ENCODE measurements at places on chromosomes 3 and 15.

DNA sequence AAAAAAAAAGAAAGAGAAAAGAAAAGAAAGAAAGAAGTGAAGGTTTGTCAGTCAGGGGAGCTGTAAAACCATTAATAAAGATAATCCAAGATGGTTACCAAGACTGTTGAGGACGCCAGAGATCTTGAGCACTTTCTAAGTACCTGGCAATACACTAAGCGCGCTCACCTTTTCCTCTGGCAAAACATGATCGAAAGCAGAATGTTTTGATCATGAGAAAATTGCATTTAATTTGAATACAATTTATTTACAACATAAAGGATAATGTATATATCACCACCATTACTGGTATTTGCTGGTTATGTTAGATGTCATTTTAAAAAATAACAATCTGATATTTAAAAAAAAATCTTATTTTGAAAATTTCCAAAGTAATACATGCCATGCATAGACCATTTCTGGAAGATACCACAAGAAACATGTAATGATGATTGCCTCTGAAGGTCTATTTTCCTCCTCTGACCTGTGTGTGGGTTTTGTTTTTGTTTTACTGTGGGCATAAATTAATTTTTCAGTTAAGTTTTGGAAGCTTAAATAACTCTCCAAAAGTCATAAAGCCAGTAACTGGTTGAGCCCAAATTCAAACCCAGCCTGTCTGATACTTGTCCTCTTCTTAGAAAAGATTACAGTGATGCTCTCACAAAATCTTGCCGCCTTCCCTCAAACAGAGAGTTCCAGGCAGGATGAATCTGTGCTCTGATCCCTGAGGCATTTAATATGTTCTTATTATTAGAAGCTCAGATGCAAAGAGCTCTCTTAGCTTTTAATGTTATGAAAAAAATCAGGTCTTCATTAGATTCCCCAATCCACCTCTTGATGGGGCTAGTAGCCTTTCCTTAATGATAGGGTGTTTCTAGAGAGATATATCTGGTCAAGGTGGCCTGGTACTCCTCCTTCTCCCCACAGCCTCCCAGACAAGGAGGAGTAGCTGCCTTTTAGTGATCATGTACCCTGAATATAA, 2.0 kb downstream of the B2M start:
- no peak for DNase-seq

DNA sequence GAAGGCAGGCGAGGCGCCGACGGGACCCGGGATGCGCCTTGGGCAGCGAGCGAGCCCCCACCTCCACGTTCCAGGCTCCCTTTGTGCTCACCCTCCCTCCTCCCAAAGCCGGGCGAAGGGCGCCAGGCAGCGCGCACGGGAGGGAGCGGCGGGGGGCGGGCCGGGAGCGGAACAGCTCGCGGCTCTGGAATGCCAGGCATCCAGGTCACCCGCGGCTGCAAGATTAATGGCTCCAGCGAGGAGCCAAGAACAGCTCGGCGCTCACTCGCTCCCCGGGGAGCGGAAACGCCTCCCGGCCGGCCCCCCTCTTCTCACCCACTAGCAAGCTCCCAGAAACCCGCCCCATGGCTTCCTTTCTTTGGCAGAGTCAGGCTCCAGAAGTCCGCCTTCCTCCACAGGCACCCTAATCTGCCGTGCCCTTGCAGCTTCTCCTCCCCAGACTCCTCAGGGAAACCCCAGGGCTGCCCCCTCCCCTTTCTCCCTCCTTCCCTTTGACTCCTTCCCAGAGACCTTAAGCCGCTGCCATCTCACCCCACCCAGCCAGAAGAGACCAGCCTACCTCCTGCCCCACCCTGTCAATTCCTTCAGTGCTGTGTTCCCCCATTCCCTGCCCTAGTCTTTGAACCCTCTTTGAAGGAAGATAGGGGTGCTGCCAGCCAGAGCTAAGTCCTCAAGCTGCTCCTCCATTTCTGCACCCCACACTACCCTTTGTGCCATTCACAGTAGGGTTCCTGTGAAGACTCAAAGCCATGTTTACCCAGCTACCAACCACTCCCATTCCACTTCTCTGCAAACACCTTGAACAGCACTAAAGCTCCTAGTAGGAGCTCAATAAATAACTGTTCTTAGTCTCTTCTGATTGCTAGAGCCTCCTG, 9.9 kb downstream of the AMOTL2 start:
- peak; percentile 32 for DNase-seq

DNA sequence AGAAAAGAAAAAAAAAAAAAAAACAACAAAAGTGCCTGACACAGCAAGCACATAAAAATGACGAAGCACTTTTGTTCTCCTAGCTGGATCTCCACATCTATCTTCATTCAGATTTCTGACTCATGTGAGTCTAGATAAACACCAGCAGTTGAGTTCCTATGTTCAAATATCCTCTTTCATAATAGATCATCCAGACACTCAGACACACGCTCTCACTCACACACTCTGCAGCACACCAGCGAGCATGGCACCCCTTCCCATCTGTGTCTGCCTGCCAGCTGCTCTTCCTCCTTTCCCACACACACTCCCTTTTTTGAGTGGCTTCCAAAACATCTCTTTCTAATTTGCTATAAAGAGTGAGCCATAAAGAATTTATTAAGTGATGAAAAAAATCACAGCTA, 19.8 kb upstream of the CELF6 start:
- no peak for DNase-seq

DNA sequence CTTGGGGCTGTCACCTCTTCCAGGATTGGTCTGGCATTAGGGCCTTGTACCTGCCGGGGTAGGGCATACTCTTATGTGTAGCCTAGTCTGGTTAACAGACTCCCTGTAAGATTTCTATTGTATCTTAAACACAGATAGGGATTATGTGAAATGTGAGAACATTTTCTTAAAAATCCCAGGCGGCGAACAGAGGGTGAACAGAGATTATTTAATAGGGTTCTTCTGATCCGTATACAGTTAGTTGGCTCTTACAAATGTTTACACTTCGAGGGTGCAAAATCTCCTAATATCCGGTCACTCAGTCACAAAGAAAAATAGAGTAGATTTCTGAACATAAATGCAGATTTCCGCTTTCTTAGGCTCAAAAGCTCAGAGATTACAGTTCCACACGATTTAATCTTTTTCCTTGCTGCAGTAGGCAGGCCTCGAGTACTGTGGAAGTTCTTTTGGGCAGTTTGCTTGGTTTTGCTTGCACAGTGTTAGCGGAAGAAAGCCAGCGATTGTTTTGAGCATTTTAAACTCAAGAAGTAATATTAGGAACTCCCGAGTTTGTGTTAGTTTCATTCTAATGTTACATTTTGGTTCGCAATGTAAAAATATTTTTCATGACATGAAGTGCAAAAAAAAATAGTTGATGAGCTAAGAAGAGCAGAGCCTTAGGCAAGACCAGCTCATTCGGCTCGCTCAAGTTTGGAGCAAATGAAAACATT, 993 bp downstream of the PLCL2 start:
- no peak for DNase-seq

DNA sequence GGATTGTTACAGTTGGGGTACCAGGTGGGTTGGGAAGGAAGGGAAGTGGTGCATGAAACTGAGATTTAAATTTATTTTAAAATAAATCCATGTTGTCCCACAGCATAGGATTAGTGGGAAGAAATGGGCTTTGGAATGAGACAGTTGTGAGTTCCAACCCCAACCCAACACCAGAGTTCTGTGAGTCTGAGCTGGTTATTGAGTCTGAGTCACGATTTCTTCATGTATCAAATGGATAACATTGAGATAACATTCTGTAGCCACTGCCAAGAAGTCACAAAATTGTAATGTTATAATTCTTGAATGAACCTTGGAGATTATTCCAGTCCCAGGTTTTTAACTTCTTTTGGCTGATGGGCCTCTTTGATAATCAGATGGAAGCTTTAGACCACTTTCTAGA, 13.7 kb downstream of the IFT122 start:
- DNase-seq, result no peak

- no peak for DNase-seq
Observed at GRCh38 chr3:121985846-121986245, 36.2 kb downstream of the ILDR1 start.

DNA sequence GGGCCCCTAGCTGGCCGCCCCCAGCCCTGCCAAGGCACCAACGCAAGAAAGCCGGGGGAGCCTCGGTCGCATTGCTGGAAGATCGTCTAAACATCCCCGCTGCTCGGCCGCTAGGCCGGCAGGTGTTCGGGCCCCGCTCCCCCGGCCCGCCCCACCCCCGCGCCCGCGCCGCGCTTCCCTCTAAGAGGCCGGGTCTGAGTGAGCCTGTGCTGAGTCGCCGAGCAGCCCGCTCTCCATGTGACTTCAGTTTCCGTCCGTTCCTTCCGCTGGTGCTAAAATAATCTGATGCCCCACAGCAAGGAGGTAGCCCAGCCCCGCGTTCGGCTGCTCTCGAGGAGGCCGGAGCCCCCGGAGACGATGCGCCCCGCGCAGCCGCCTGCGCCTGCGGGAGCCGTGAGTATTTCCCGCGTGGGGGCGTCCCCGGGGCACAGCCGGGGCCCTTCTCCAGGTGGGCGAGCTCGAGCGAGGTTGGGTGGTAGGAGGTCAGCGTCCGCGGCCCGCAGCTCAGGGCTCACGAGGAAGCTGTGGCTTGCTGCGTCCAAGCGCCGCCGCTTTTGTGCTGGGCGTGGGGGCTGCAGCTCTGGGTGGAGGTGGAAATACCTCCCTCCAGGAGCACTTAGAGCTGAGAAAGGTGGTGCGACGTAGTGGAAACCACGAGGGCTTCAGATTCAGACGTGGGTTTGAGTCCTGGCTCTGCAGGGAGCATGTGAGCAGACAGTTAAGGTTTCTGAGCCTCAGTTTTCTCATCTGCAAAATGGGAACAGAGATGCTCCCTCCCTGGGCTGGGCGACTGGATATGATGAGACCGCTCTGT, at the start of gene NRROS:
Gene NRROS (plus strand): TSS at position 212 of the 814 bp plus-strand sequence. CDS start 14,846 bp downstream, outside the sequence.
- DNase-seq, result peak; percentile 80

DNA sequence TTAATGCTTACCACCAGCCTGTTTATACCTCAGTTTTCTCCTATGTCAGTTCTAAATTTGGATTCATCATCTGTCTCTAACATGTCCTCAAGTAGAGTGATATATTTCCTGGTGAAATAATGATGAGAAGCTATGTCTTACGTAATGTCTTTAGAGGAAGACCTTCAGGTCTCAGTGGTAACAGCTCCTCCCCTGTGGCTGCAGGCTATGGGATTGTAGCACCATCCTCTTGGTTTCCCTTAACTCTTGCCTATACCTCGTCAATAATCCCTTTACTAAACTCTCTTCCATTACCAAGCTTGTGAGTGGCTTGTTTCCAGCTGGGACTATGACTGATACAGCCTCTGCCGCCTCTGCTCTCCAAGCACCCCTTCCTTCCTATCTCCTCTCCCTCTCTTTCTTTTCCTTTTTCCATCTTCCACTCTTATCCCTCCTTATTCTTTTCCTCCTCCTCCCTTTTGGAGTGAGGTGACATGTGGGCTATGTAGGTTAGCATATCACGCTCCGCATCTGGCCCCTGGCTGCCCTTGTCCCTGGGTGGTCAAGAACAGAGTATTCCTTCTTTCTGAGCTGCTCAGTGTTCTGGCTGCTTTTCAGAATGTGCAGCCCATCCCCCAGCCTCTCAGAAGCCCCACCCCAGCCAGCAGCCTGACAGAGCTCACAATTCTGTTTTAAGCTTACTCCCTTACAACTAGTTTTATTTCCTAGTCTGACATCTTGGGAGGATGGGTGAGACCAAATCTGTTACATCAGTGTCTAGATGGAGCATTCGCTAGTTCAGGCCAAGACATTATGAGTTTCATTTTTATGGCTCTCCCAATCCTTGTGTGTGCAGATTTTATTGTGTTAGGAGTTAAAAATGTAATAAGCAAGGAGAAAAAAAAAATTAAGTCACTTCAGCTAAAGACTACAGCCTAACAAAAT, 75.0 kb upstream of the RNU6-1 start:
- DNase-seq, result no peak

GRCh38 chr3:173584093-173584837, 186.7 kb downstream of the NLGN1 start:
- DNase-seq, result peak; percentile 6

GRCh38 chr3:69791106-69791505, 51.8 kb downstream of the MITF start:
- DNase-seq, result no peak

DNA sequence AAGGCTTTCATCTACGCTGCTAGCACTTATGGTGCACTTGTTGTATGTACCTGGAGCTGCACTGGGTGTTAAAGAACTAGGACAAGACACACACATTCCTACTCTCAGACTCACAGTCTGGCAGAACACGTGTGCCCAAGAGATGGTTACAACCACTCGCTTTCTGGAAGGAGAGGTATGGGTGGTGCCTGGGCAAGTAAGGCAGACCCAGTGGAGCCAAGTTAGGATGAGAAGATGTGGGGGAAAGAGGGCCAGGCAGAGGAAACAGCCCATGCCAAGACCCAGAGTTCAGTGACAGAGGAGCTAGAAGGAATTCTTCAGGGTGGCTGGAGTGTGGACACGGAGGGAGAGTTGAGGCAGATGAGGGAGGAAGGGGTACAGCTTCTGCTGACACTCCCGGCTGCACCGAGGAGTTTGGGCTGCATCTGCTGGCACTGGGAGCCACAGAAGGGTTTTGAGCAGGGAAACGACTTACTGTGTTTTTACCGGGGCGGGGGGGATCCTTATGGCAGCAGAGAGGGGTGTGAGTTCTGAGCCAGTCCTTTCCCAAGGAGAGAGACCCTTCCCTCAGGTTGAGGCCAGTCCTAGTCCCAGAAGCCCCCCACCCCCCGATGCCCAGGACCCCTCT, 59.0 kb downstream of the GRIP2 start:
- no peak for DNase-seq

- DNase-seq, result no peak
Observed at GRCh38 chr3:43966126-43966525, 275.4 kb downstream of the ABHD5 start.

GRCh38 chr15:79172801-79173460, 82.4 kb upstream of the RASGRF1 start:
- DNase-seq, result no peak
